Activated effector memory CD4-positive, alpha-beta T cell treated with Interleukin-2 at 50 U/mL for 16 hours (primary cell): ENCODE measurements at places on chromosomes 7 and 10.

DNA sequence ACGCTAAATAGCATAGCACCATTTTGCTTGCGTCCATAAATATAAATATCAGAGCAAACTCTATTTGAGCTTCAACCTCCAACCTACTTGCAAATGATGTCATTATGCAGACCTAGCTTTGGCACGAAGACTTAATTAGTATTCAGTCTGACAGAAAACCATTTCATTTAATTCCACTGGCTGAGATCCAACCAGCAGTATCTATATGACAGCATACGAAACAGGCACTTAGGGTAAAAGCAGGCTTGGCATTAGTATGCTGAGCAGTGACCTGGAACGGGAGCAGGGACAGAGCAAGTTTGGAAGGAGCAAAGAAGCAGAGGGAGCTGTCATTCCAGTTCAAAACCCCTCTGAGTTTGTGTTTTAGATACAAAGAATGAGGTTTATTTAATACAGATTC, 312.5 kb upstream of the CHRM2 start:
- no peak for DNase-seq

GRCh38 chr10:114990586-114990985, 52.6 kb downstream of the TRUB1 start:
- DNase-seq: no peak

DNA sequence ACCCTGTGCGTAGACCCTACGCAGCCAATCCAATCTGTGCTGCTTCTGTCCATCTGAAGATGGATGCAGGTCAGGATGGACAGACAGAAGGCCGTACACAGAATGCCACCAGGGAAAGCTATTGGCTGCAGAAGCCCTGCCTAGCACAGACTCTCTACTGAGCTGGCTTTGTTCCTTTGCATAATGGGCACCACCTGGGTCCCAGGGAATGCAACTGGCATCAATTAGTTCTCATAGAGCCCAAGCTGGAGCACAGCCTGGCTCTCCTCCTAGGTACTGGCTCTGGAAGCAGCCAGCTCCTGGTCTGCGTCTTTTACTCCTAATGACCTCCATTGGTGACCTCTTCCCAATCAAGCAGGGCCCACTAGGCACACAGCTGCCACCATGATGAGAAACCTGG, 26.8 kb upstream of the CACUL1 start:
- DNase-seq: no peak

DNA sequence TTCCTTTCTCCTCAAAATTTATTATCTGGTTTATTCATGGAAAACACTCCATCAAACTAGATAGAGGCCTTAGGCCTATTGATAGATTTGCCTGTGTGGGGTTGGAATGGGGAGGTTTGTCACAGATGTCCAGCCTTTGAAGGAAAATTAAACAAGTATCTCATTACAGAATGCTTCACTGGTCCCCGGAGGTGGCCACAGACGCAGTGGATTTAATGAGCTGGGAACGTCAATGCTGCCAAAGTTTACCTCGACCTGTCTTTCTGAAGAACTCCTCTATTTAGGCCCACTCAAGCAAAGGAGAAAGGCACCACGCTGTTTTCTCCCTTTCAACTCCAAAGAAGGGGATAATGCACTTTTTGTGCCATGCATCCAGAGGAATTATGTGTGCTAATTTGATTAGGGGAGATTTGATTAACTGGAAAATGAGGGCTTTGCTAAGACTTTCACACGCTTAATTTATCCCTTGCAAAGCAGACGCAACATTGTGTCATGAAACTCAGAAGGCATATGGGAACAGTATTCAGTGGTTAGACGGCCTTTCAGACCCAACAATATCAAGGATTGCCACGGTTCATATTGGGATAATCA, 558.8 kb upstream of the GALNT17 start:
- DNase-seq: no peak

- no peak for DNase-seq
Measured at GRCh38 chr10:101683276-101683675, 11.7 kb downstream of the FBXW4 start.

DNA sequence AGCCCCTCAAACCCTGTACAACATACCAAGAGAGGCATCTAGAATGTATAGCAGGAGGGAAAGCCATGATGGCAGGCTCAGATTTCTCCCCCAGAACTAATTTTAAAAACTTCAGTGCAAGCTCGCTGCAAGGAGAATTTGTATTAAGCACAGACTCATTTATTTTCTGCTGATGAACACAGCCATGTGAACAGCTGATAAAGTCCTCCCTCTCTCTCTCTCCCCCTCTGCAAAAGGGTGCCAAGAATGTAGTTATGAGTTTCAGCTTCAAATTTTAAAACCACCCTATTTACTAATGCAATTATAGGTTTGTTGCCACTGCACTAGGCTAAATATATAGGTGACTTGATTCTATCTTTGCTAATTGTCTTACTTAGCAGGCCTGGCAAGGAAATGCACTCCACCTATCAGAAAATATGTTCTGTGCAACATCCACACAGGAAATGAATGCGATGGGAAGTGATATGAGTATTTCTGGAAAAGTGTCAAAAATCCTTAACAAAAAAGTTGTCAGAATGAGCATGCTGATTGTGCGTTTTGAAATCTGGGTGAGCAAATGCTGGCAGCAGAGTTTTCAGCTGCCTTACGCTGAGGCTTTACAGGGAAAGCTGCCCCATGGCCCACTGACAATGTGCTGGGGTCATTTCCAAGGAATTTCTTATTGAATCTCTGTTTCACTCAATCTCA, 43.4 kb upstream of the GHITM start:
- no peak for DNase-seq

- no peak for DNase-seq
Measured at GRCh38 chr10:6089334-6090219, 743 bp downstream of the RBM17 start.

DNA sequence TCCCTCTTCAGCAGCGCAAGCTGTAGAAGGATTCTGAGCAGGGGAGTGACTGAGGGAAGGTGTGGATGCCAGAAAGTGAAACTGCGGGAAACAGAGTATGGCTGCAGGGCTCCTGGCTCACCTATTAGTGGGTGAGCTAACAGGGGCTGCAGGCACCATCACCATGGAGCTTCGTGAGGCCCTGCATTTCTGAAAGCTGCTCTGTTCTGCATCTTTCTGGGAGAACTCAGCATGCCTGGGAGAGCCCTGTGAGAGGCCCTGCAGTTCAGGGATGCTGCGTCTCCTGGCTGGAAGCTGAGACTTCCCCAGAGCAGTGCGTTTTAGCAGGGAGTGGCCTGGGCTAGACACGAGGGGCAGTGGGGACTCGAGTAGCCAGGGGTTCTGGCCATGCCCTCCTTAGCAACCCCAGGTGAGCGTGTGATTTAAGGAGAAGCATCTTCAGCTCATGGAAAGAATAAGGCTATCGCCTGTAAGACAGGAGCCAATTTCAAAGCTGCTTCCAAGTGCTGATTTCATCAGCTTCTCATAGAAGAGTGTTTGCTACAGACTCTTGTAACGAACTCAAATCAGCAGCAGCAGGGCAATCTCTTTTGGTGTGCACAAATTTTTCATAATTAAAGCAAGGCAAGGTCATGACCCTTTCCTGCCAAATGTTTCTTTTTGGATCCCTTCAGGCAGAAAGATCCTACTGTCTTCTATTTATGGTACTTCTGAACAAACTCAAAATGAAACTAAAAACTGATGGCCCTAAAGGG, 293.6 kb upstream of the ZNF32 start:
- no peak for DNase-seq

DNA sequence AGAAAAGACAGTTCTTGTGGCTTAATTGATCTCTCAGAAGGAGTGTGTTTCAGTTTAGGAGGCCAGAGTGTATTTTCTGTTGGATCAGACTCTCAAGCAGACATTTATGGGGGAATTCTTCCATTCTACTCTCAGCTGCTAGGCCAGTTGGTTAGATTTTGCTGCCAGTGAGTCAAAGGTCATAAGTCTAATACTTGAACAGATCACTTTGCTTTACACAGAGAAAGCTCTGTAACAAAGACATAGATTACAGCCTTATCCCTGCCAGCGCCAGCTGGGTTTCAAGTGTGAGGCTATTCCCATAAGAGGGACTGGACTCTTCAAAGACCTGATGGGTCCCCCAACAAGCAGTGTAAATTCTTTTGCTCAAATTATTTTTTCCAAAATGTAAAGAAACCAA, 145.6 kb upstream of the SEMA3C start:
- DNase-seq: no peak

DNA sequence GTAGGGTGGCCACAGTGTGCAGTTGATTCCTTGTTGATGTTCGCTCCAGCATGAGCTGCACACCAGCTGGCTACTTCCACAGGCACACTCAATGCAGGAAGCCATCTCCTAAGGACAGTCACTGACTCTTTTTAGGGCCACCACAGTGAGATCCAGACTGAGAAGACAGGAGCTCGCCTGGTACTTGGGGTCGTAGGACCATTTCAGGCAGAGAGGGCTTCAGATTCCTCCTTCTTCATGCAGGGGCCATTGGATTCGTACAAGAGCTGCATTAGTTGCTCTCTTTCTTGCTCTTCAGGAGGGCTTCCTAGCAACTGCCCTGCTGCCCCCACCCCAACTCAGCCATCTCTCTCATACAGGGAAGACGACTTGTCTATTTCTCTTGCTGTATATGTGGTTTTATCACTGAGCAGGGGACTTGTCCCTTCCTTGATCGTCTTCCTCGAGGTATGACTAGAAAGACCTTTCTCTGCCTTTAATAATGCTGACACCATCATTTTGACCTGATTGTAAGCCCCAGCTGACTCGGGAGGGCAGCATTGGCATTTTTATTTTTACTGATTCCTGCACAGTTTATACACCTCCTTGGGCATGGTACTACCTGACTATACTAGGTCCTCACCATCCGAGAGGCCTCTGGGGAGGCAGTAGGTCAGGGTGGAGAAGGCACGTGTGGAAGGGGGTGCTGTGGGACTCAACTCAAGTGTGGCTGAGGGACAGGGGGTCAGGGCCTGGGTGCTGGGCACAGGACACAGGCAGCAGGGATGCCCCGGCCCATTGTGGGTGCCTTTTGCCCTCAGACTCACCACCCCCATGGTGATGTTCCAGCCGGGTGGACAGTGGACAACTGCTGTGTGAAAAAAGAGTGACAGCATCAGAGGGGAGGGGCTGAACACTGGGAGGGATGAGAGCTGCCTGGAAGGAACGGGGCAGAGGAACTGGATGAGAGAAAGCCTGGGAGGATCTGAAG, 136.7 kb upstream of the ZNF746 start:
- DNase-seq: no peak

GRCh38 chr7:31186202-31186601, 134.1 kb downstream of the ADCYAP1R1 start:
- DNase-seq: no peak

DNA sequence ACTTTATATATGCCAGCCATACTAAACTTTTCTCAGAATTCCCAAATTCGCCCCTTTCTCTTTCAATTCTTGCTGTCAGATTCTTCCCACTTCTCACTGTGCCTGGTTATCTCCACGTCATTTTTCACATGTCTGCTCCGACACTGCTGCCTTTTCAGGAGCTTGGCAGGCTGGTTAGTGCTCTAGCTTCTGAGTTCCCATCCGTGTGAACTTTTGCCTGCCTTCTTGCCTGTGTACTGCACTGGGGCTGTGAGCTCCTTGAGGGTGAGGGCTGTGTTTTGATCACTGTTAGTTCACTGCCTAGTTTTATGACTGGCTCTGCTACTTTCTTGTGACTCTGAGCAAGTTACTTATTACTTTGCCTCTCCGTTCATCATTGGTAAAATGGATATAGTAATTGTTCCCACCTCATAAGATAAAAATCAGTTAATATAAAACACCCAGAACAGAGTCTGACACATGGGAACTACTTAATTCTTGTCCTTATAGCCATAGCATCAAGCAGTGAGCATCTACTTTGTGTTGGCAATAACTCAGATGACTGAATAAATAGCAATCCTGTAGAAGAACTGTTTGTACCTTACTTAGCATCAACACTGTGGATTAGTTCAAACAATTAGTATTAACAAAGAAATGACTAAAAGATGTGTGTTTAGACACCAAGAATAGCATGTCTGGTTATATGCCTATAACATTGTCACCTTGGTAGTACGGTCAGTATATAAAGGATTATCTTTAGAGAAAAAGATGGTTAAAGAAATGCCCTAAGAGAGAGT, 5.5 kb downstream of the GSTO1 start:
- DNase-seq: no peak

DNA sequence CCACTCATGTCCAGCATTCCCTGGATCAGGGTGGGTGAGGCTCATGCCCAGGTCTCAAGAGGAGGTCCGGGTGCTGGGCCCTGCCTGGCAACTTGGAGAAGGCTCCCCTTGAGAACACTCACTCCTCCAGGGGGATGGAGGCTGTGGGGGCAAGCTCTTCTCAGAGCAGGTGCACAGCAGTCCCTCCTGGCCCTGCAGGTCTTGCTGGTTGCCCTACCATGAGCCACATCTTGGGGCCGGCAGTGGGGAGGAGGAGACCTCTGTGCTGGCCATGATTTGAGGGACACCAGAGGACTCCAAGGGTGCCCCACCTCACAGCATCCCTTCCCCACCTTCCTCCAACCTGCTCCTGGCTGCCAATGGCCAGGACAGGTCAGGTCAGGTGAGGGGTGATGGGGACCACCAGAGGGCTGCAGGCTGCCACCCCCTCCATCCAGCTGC, 87.4 kb upstream of the RET start:
- DNase-seq: no peak
